ENCODE measurements at places on chromosomes 7 and 10.

GRCh38 chr7:128025819-128026218, 5.4 kb downstream of the LRRC4 start:
- no peak for DNase-seq

GRCh38 chr10:103491729-103492364, 1.7 kb upstream of the NEURL1 start:
- peak; percentile 64 for DNase-seq

GRCh38 chr10:99672884-99673283, 13.6 kb downstream of the ENTPD7 start:
- DNase-seq = no peak

- no peak for DNase-seq
Measured at GRCh38 chr10:109995595-109995994, 12.2 kb upstream of the ADD3 start.

DNA sequence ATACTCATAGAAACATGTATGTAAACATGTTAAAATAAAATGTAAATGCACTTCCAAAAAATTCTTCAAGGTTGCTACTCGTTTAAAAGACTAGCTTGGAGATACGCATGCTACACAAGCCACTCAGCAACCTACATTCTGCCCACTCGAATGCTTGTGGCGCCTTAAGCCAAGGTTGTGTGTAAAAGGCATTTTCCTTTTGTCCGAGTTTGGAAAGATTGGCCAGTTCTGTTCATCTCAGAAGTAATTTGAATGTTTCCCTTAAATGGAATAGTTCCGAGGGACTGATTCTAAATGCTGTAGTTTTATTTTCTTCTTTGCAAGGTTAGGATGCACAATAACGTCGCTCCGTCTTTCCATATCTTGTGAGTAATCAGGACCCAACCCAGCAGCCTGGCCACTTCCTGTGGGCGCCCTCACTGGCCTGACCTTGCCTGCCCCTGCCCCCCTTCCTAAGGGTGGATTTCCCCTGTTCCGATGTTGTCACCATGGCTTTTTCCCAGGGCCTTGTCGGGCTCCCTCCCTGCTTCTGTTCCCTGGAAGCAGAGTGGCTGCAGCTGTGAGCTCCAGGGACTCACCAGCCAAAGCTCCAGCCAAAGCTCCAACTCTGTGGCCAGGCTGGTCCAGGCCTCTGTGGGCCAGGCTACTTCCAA, 70.6 kb downstream of the PTPRE start:
- no peak for DNase-seq

GRCh38 chr7:31687024-31687748, at the start of gene PPP1R17:
Gene PPP1R17 (plus strand): TSS chr7:31687215. CDS start chr7:31692442, 5,227 bp downstream.
- no peak for DNase-seq

GRCh38 chr10:73432646-73433537, 469 bp downstream of the MSS51 start:
- no peak for DNase-seq

- no peak for DNase-seq
Measured at GRCh38 chr7:96827701-96828100, 118.1 kb upstream of the SEM1 start.

DNA sequence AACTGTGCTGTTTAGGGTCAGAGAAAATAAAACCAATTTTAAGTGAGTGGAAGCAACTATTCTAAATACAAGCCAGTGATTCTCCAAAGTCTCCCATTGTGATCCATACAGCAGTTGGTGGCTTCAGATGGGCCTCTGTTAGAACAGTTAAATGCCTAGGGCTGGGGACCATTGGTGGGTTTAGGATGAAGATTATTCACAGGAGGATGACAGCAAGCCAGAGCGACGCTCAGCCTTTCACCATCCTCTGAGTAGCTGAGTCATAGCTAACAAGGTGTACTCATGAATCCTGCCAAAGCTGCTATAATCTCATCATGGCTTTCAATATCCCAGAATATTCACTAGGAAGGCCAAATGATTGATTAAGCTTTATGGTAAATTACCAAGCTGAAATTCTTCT, 39.6 kb downstream of the STARD3NL start:
- DNase-seq = no peak

- no peak for DNase-seq
Measured at GRCh38 chr7:5218564-5219360, 28.7 kb downstream of the WIPI2 start.

- DNase-seq = no peak
Measured at GRCh38 chr10:119340893-119341458, 133.6 kb downstream of the GRK5 start.

DNA sequence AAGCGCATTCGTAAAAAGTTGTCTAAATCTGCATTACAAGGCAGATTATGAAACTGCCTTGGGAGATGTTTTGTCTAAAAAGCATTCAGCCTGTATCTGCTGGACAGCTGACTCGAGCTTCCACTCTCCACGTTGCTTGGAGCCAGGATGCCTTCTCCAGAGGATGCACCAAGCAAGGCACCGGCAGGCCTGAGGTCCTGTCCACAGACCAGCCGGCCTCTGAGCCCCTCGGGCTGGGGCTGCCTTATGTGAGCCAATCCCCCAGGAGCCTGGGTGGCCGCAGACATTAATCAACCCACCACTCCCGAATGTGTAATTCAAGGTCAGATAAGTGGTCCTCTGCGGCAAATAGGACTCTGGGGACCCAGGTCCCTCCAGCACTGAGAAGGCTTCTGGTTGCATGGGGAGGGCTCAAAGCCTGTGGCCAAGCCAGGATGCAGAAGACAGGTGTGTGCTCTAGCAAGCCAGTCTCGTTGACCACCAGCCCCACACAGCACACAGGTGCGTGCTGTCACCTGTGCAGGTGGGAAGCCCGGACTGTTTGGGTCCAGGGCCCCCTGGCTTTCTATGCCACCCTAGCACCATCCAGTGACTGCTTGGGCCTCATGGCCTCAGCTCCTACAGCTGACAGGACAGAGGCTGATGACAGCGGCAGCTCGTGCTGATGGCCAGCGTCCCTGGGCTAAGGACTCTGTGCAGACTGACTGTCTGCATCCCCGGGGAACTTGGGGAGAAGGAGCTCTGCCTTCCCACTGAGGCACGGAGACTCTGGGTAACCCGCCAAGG, 4.8 kb upstream of the RET start:
- DNase-seq = no peak

DNA sequence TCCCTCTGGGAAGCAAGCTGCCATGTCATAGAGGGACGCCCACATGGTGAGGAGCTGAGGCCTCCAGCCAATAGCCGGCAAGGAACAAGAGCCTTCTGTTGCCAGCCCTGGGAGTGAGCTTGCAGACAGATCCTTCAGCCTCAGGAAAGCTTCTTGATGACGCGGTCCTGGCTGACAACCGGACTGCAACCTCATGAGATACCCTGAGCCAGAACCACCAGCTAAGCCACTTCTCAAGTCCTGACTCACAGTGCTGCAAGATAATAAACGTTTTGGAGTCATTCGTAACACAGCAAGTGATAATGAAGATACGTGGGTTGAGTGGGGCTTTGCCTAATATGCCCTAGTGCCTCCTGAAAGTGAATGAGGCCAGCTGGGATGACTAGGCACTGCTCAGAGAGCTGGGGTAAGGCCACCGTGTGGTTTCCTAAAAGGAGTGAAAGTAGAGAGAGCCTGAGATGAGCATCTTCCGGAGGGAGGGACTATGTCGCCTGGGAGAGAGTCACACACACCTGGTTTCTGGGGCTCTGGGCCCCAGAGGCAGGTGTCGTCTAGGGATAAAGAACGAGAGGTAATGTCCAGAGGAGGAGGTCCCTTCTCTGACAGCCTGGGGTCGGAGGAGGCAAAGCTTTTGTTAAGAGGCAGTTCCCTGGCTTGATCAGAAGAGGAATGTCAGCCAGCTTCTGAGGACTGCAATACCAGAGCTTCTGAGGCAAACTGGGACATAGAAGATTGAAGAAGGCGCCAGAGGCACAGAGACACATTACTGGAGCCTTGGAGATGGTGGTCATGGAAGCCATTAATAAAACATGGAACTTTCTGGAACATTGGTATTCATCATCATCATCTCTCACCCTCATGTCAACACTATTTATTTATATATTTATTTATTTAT, 53.6 kb downstream of the PYROXD2 start:
- no peak for DNase-seq

GRCh38 chr7:19249281-19249680, 104.1 kb upstream of the FERD3L start:
- DNase-seq = no peak

GRCh38 chr7:25090374-25090773, 34.7 kb downstream of the CYCS start:
- no peak for DNase-seq

GRCh38 chr7:25557930-25558329, 329.6 kb upstream of the NPVF start:
- no peak for DNase-seq

- no peak for DNase-seq
Measured at GRCh38 chr10:71561003-71561574, 158.5 kb downstream of the C10orf105 start.

GRCh38 chr10:85604136-85604725, 762.4 kb downstream of the GRID1 start:
- no peak for DNase-seq

- no peak for DNase-seq
Measured at GRCh38 chr7:66957595-66958290, 36.7 kb downstream of the TMEM248 start.

- no peak for DNase-seq
Measured at GRCh38 chr10:26481914-26482550, 43.9 kb downstream of the APBB1IP start.

- no peak for DNase-seq
Measured at GRCh38 chr7:68760556-68760955, 837.7 kb upstream of the AUTS2 start.

GRCh38 chr10:43606323-43607198, at the start of gene ZNF485:
Gene ZNF485 (plus strand): TSS chr10:43606438. CDS start chr10:43607051, 613 bp downstream.
- peak; percentile 75 for DNase-seq

DNA sequence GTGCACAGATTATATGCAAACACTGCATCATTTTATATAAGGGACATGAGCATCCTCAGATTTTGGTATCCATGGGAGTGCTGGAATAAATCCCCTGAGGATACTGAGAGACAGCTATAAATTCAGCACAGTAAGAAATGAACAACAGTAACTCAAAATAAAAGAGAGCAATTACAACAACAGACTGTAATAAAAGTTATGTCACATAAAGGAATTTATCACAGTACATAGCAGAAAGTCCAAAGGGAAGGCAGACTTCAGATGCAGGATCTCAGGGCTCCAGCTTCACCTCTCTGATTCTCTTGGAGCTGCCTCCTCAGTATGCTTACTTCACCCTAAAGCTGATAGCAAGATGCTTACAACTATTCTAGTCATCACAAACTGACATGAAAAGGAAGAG, 43.9 kb upstream of the STRIP2 start:
- DNase-seq = no peak

GRCh38 chr7:79293655-79294142, 159.8 kb downstream of the MAGI2 start:
- DNase-seq = no peak

GRCh38 chr7:101884671-101885596, 67.5 kb downstream of the CUX1 start:
- DNase-seq = no peak

DNA sequence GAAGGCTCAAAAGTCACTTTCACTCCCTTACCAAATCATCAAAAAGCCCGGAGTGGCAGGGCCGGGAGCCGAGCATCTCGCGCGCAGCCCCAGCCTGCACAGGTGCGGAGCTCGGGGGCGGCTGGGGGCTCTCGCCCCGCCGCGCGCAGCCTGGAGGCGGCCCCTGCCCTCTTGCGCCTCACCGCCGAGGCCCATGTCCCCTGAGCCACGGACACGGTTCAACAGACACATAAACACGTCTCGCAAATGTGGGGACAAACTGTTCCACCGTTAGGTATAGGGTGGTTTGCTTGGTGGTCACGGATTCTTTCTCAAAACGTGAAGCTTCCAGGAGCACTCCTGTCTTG, 700 bp downstream of the GSAP start:
- DNase-seq = peak; percentile 25

- no peak for DNase-seq
Measured at GRCh38 chr10:77120666-77121376, 516.8 kb downstream of the KCNMA1 start.

- DNase-seq = no peak
Measured at GRCh38 chr10:58414270-58415041, 29.2 kb downstream of the TFAM start.

GRCh38 chr7:32070406-32071360, at the start of gene PDE1C:
Gene PDE1C (minus strand): TSS chr7:32070407.
- no peak for DNase-seq

DNA sequence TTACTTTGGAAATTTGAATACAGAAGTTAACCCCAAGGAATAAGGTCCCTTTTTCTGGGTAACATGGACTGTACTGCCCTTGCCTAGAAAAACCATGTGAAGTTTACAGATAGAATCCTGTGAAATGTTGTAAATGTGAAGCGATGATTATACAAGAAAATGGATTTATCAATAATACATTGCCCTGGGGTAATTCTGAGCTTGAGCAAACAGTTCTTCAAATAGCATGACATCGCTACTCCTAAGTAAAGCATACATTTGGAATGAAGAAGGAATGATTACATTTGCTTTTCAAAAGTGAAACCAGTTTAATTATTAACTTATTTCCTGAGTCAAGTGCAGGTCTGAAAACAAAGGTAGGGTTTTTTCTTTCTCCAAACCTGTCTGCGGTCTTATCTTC, 43.3 kb upstream of the FZD8 start:
- DNase-seq = no peak

DNA sequence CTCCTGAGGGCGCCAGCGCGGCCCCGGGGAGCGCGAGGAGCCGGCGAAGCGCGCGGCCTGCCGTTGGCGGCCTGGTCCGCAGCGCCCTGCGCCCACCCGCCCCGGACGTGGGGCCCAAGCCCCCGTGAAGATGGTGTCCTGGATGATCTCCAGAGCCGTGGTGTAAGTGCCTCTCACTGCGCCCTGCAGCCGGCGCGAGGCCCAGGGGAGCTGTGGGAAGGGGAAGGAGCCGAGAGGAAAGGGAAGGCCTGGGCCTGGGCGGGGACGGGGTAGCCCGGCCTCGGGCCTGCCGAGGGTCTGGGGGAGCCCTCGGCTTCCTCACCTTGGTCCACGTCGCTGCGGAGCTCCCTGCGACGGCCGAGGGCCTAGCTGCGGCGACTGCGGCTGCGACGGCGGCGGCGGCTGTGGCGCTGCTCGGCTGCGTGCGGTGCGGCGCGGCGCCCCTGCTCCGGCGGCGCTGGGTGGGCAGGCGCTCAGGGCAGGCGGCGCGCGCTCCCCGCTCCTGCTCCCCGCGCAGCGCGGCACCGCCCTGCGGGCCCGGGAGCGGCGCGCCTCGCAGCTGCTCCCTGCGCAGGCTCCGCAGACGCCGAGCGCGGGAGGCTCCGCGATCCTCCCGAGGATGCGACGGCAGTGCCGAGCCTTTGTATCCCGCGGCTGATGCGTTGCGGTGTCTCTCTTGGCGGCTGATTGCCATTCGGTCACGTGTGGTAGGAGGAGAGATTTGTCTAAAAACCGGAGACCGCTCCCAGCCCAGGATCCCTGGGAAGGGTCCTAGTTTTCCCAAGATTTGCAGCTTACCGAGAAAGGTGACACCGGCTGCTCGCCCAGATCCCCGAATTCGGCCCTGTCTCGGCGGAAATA, 445 bp downstream of the REEP3 start:
- peak; percentile 61 for DNase-seq

Measured in 8988T (cell line).